Choroid plexus epithelial cell (primary cell): ENCODE measurements at places on chromosomes 1 and 21.
A peak's percentile ranks its signal among the peaks of the same experiment; 100 is the strongest.

DNA sequence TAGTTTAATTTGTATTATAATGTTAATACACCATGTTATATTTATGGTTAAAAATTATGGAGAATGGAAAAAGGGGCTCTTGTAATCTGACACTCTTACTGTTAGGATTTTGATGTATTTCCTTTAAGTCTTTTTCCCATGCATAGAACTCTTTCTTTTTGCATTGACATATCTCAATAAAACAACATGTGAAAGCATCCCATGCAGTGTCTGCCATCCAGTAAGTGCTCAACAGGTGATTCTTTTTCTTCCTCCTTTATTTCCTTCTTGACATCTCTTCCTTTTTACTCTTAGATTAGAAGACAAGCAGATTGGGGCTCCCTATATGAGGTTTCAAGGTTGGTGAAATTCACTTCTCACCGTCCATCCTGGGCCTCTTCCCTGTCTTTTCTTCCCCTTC is 2.8 kb downstream of the NEXN start:
- DNase-seq: no peak

GRCh38 chr1:110084227-110085078 is 14.0 kb upstream of the ALX3 start:
- peak; percentile 61 for DNase-seq

- no peak for DNase-seq
These were observed 5.5 kb downstream of the THEM5 start for GRCh38 chr1:151847867-151848596.

DNA sequence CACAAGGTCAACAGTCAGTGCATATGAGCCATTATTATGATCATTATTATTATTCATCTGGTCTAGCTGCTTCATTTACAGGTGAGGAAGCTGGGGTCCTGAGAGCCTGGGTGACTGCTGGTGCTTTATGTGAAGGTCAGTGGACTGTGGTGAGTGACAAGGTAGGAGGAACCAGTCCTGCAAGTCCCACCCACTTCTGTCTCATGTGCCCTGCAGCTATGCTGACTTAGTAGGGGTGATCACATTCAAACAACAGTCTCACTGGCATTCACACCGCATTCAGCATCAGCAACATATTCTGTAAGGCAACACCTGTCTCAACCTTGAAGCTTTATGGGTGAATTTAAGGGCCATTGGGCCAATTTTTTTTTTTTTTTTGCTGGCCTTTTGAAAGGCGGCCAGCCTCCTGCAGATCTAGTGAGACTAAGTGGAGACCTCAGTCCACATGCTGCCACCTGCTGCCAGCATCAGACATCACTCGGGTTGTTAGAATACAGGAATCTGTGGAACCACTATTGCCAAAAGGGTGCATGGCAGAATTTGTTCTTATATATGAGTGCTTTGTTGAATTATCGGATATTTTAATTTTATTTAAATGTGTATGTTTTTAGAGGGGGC is 59.9 kb upstream of the CACNA1E start:
- peak; percentile 48 for DNase-seq

DNA sequence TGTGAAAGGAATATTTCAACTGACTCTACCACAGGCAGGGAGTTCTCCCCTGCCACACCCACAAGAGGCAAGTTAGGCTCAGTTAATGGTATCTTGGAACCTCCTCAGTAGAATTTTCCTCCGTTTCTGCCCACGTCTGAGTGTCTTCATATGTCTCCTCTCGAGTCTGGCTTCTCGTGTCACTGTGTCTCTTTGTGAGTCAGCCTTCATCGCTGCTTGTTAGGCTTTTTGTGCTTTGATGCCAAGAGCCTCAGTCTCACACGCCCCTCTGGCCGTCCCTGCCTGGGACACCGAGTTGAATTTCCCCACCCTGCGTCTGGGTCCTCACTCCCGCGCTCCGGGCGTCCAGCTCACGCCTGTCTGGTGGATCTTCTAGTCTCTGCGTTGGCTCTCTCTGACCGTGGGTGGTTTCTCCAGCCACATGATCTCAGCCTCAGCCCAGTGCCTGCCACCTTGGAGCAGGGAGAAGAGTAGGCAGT is 125.7 kb upstream of the GADD45A start:
- peak; percentile 32 for DNase-seq

DNA sequence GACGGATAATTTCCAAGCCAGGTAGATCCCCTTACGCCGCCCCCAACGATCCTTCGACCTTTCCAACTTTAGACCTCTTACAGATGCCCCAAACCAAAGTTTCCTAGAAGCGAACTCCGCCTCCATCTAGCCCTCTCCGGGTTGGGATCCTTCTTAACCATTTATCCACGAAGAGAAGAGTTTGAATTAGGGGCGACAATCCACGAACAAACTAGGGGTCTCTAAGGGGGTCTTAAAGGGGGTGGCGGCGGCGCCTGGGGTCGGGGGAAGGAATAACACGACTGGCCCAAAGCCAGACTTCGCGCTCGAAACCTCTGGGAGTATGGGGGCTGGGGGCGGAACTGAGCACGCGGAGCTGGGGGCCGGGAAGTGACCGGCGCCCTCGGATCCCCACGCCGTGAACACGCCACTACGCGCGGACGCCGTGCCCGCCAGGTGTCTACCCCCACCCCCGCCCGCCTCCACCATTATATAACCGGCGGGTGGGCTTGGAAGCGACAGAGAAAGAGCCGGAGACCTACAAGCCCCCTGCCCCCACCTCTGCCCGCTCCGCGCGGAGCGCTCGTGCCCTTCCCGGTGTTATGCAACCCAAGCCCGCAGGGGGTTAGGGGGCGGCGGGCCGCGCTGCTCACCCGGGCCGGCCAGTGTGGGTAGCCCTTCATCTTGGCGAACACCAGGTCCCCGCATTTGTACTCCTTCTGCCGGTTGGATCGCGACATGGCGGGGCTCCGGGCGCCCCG is 594 bp downstream of the HDGF start:
- no peak for DNase-seq

- no peak for DNase-seq
These were observed 41.3 kb downstream of the LRRC71 start for GRCh38 chr1:156961709-156962108.

GRCh38 chr1:185401019-185401418 is 84.0 kb upstream of the IVNS1ABP start:
- peak; percentile 96 for DNase-seq
